Activated T-helper 1 cell treated with anti-CD3 and anti-CD28 coated beads, Interleukin-12 subunit alpha, Interleukin-12 subunit beta, Interleukin-2, Interleukin-4 antibody, amounts not matched to agents 30 ng/mL and 10 ng/mL and 1 ng/mL, durations not matched to agents 14 hours and 24 hours and 36 hours (primary cell): ENCODE measurements at places on chromosomes 1 and 21.
A peak's percentile ranks its signal among the peaks of the same experiment; 100 is the strongest.

GRCh38 chr1:69414574-69414973 lies 153.1 kb upstream of the LRRC7 start:
- DNase-seq = no peak

DNA sequence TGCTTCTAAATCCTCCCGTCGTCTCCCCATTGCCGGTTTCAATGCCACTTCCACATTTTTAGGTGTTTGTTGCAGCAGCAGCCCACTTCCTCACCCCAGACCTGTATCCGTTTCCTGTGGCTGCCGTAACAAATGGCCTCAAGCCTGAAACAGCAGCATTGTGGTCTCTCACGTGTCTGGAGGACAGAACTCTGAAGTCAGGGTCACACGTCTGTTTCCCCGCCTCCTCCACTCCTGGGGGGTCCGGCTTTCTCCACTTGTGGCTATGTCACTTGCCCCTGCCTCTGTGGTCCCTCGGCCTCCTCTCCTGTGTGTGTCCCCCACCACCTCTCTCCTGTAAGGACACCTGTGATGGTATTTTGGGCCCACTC lies 21.8 kb downstream of the TRPM2 start:
- peak; percentile 40 for DNase-seq

DNA sequence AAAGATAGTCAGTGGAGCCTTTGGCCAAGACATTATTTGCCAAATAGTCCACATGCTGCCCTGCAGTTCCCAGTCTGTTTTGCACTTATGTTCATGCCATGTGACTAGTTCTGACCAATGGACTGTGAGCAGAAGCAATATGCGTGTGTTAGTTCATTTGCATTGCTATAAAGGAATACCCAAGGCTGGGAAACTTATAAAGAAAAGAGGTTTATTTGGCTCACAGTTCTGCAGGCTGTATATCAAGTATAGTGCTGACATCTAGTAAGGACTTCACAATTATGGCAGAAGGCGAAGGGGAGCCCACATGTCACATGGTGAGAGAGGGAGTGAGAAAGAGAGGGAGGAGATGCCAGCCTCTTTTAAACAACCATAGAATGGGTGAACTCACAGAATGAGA lies 193.3 kb downstream of the PTPRU start:
- no peak for DNase-seq

GRCh38 chr1:63674865-63675419 lies 81.7 kb downstream of the PGM1 start:
- no peak for DNase-seq

DNA sequence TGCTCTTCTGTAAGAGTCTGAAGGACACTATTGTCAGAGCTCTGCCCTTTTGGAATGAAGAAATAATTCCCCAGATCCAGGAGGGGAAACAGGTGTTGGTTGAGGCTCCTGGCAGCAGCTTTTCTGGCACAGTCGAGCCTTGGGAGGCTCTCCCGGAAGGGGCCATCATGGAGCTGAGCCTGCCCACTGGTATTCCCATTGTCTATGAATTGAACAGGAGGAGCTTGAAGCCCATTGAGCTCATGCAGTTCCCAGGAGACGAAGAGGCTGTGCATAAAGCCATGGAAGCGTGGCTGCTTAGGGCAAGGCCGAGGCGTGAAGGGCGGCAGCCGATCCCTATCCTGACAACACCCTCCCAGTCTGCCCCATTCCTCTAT lies 26.6 kb downstream of the UBE4B start:
- no peak for DNase-seq

GRCh38 chr21:43971201-43971991 lies 40.7 kb upstream of the TRAPPC10 start:
- DNase-seq = no peak

DNA sequence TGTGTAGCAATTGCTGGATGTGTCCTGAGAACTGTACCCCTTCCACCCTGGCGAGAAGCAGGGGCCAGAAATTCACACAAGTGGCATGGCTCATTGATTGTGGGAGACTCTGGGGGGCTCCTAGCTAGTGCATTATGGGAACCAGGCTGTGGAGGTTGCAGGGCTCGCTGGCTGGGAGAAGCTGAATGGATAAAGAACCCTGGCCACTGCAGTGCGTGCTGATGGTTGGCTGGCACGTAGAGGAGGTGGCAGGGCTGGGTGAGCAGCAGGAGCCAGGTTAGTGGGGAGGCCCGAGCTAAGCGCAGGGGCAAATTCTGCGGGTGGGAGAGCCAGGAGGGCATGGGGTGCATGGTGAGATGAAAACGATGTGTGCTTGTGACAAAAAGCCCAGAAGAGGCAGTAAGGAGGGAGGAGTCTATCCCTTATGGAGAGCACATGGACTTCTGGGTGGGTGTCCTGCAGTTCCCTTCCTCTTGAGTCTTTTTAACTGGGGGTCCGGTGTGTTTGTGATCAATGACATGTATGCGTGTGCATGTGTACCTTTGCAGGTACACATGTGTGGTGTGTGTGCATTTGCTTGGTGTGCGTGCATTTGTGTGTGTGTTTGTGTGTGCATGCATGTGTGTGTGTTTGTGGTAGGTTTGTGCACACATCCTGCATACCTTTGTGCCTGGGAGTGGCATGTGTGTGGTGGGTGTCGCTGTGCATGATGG lies 3.6 kb downstream of the GUK1 start:
- DNase-seq = no peak

DNA sequence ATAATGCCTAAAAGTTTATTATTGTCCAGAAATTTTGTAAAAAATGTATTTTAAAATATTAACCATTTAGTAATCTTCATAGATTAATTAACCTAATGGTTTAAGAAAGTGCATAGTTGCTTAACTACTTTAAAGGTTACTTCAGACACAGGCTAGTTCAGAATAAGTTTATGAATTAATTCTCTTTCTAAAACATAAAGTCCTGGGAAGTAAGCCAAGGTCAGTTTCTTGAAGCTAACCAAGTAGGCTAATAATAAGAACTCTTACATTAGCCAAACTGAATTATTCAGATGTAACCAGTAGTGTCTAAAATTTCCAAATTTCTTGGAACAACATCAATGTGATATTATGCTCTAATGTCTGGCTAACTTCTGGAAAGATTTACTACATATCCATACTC lies 790.4 kb downstream of the NCAM2 start:
- DNase-seq = no peak

DNA sequence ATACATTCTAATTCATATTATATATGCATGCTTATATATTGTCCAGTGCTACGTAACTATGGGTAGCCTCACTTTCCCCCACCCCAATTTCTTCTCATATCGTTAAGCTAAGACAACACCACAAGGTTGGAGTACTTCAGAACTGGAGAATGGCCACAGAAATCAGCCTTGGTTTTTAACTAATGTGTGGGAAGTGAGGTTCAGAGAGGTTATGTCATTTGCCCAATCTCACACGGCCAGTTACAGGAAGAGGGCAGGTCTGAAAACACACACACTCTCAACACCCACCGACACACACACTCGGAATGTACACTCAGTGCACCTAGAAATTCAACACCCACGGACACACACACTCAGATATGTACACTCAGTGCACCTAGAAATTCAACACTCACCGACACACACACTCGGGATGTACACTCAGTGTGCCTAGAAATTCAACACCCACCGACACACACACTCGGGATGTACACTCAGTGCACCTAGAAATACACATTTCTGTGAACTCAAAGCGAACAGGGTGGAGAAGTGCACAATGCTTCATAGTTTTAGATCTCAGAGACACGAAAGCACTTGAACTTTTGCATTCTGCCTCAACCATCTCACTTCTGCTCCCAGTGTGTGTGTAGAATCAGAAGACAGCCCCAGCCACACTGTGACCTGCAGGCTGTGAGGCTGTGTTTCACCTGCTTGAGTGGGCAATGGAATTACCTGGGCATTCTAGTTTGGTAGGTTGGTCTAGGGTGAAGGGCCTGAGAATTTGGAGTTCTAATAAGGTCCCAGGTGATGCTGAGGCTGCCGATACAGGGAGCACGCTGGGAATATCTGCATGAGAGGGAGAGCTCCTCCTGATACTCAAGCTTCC lies 170.4 kb downstream of the CLIC6 start:
- no peak for DNase-seq

GRCh38 chr1:211126622-211127021 lies 7.3 kb downstream of the KCNH1 start:
- no peak for DNase-seq

GRCh38 chr1:46467183-46467504 lies 22.5 kb upstream of the DMBX1 start:
- no peak for DNase-seq
